Activated CD4-positive, alpha-beta T cell treated with anti-CD3 and anti-CD28 coated beads, Interleukin-2, amount 50 U/mL, for 1 hour (primary cell): ENCODE measurements at places on chromosomes 12 and 14.

- peak; percentile 86 for DNase-seq
Measured at GRCh38 chr12:57238854-57239554, 9.5 kb downstream of the SHMT2 start.

GRCh38 chr12:25811656-25812126 lies 146.8 kb upstream of the RASSF8 start:
- DNase-seq, result no peak

GRCh38 chr12:72330301-72330700 lies 58.1 kb downstream of the TRHDE start:
- DNase-seq, result no peak

GRCh38 chr14:100588671-100589070 lies 1.5 kb upstream of the BEGAIN start:
- no peak for DNase-seq

GRCh38 chr12:129440278-129440677 lies 463.5 kb downstream of the TMEM132D start:
- DNase-seq, result no peak

- DNase-seq, result no peak
Measured at GRCh38 chr14:68924186-68925158, 54.6 kb downstream of the ACTN1 start.

DNA sequence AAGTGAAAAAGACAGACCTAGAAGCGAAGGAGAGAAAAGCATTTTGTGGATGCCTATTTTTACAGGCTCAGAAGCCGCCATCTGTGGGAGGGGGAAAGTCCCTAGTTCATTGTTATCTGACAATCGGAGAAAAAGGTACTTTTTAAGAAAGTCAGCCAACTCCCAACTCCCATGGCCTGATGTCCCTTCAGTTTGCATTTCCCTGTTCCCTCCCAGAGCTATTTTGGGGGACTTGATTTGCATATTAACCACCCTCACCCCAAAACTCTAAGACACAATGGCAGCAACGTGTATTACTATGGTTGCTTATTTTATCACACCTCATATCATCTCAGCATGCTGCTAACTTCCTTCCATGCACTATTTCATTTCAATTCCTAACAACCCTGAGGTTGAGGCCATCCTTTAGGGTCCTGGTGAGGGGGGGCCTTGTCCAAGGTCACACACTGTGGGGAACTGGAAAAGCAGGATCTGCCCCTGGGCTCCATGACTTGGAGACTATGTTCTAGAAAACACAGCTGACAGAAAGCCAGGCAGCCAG lies 18.7 kb downstream of the HVCN1 start:
- DNase-seq, result no peak

GRCh38 chr12:113802966-113803758 lies 163.0 kb downstream of the RBM19 start:
- DNase-seq, result no peak

DNA sequence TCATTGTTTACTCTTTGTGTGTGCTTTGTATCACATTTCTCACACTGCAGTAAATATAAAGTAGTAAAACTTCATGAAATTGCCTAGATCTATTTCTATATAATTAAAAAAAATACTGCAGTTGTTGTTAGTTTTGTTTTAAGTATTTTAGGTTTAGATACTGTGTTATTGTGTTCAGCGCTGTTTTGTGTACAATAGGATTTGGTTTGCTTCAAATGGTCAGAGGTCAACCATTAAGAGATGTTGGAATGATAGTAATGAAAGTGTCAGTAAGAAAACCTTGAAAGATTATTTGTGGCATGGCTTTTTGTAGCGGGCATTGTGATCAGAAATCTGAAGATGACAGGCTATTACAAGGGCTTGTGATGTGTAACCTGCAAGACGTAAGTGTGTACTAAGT lies 67.9 kb downstream of the RAD51B start:
- DNase-seq, result no peak

DNA sequence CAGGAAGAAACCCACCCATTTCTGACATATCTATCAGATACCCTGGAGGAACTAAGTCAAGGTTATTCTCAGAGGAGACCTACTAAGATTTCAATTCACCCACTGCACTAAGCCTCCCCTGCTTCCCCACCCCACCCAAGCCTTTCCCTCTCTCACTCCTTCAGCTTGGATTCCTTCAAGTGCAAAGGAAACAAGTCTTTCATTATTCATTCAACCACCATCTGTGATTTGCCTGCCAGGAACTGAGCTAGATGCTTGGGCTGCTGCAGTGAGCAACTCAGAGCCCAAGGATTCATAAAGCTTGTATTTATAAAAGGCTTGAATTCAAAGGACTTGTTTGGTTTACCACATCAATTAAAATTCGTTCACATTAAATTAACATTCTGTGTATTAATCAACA lies 161.3 kb downstream of the GXYLT1 start:
- DNase-seq, result no peak

DNA sequence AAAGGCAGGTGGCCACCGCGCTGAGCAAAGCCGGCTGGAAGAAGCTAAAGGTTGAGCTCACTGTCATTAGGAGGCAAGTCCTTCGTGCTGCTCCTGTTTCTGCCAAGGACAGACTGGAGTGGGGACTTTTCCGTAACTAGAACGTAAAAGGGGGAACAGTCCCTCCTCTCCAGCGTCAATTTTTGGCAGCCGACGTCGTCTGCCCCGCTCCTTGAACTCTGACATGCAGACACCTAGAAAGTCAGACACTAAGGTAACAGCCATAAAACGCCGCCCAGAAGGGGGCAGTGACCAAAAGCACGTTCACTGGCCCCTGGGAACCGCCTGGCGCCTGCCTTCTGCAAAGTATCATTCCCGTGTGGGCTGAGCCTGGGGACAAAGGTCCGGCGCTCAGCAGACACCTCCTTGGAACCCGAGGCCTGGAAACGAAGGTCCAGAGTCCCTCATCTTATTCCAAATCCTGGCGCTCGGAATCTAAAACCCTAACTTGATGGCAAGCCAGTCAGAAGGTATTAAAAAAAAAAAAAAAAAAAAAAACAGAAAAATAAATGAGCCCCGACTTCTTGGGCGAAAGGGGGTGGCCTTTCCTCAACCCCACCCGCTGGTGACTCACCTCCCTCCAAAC lies 1.1 kb upstream of the LRP1 start:
- DNase-seq, result peak; percentile 63

DNA sequence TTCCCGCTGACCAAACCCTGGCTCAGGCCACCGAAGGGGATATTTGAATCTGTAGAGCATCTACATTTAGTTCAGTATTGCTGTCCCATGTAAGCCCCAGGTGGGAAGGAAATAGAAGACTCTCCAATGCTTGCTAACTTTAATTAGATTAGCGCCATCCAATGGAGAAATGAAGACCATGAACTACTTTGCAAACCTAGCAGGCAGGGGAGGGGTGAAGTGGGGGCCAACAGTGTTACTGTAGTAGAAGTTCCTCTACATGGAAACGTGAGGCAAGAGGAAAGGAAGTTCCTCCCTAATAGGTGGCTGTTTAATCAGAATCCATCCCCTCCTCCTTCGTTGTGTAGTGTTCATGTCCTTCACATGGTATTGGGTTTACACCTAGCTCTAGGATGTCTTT lies 9.3 kb upstream of the DENND5B start:
- DNase-seq, result no peak

DNA sequence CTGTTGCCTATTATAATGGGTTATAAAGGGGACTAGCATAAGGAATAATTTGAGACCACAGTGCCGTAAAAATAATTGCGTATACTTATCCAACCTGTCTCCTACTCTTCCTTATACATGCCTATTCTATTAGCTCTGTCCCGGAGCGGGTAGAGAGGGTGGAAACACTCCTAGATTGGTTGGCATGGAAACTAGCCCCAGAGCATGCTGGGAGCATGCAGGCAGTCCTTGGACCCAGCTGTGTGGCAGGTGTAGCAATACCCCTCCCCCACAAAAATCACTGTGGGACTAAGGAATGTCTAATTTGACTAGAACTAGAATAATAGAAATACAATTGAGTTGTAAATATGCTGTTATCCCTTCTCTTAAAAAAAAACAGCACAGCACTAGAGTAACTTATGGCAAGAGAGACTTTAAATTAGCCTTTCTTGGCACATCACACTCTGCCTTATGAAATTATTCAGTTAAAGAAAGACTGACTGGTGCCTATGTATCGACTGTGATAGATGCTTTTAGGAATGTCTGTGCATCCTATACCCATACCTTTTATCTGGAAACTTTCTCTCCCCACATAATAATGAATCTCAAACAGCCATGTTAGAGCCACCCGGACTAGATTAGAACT lies 244.0 kb upstream of the DAAM1 start:
- DNase-seq, result no peak

- no peak for DNase-seq
Measured at GRCh38 chr12:93682846-93683261, 5.7 kb downstream of the CRADD start.

DNA sequence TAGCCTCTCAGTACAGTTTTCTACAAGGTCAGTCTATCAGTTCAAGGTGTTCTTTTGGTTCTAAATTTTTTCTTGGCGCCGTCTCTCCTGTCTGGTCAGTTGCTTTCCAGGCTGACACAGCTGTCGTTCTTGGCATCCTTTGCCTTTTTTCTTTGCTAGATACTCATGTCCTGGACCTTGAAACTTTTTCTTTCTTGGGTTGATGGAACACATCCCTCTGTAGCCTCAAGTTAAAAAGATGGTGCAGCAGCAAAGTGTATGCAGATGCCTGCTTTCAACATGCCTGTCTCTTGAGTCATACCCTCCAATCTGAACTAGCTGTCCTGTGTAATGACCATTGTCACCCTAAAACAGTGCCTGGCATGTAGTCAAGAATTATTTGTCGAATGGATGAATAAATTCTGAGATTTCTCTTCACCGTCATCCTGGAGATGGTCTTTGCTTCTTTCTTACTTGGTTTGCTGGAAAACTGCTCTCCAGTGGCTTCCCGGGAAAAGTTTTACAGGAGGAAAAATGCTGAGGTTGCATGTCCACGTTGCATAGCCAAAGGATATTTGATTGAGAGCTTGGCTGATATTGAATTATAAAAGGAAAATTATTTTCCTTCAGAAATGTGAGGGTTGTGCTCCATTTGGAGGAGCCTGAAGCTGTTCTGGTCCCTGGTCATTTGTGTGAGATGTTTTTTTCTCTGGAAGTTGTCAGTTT lies 4.6 kb downstream of the NYNRIN start:
- DNase-seq, result no peak

- DNase-seq, result no peak
Measured at GRCh38 chr12:129772501-129773493, 131.0 kb downstream of the TMEM132D start.

GRCh38 chr14:21211509-21211908 lies 55.6 kb upstream of the OR5AU1 start:
- no peak for DNase-seq

DNA sequence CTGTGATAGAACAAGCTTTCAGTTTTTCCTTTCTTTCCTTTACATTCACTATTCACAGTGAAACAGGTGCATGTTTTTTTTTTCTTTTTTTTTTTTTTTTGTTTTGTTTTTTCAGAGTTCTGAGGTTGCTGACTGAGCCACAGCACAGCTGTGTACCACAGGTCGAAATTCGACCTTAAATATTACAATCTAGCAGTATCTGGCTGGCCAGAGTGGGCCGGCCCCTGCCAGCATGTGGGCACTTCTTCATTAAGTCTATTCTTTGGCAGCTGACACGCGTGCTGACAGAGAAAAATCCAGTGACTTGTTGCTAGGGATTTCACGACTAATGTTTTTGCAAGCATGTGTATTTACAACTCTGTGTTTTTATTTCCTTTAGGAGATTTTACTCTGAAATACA lies 33.9 kb downstream of the FBXO33 start:
- DNase-seq, result no peak
